ENCODE measurements at places on chromosomes 1 and 21. TPM values are rescaled to one million over a fixed set of nuclear protein-coding genes. Genes with fewer than 3 reads are reported as not detected.

The CD84 gene
- not detected for total RNA-seq

DNA sequence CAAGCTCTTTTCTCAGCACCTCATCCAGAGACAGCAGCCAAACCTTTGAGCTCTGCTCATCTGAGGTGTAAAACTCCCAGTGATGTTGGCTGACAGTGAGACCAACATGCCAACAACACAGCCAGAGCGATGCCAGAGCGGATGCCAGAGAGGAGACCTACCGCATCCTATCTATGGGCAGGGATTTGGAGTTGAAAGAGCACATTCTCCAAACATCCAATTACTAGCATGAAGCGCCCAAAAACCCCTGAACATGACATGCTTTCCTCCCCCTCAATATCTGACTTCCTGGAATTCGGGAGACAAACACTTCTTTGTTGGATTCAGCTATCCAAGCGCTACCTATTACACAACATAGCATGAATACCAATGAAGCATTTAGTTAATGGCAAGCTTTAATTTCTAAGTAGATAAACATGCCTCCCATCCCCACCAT is 23.1 kb upstream of the PAXBP1 start:
- H3K27me3 ChIP-seq = peaks cover 44% of the 10 kb centered on the region
- H3K27ac ChIP-seq = no peak overlapping the region
- H3K4me1 ChIP-seq = no peaks in the 10 kb centered on the region
- no peak overlapping the region for H3K4me3 ChIP-seq
- DNase-seq = no peak
- no peaks in the 10 kb centered on the region for H3K36me3 ChIP-seq

DNA sequence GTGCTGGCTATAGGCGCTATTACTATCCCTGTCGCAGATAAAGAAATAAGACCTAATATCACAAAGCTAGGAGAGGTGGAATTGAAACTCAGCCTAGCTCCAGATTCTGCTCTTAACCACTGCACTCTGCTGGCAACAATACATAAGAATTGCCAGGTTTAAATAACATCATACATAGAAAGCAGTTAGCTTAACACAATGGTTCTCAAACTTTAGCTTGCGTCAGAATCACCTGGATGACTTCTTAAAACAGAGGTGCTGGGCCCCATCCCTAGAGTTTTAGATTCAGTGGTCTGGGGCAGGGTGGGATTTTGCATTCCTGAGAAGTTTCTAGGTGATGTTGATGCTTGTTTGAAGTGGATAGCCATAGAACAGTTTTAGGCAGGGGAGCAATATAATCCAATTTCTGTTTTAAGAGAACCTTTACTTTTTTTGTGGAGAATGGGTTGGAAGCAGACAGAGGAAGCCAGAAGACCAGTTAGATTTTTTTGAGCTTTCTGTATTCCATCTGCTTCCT is 1.1 kb upstream of the POMGNT1 start:
- H3K27ac ChIP-seq = no peak overlapping the region
- peak overlapping the region; percentile 95 for H3K4me3 ChIP-seq
- DNase-seq = no peak
- H3K27me3 ChIP-seq = no peaks in the 10 kb centered on the region
- H3K36me3 ChIP-seq = no peaks in the 10 kb centered on the region

The C1QTNF12 gene
- 2.8 TPM for total RNA-seq
